ENCODE measurements at places on chromosomes 2 and 18.

- no peak for DNase-seq
These were observed 62.8 kb downstream of the NABP1 start for GRCh38 chr2:191740759-191741158.

- no peak for DNase-seq
These were observed 64.1 kb downstream of the DTNA start for GRCh38 chr18:34773961-34774766.

- DNase-seq: no peak
These were observed 28.4 kb downstream of the ACTR2 start for GRCh38 chr2:65256054-65256453.

DNA sequence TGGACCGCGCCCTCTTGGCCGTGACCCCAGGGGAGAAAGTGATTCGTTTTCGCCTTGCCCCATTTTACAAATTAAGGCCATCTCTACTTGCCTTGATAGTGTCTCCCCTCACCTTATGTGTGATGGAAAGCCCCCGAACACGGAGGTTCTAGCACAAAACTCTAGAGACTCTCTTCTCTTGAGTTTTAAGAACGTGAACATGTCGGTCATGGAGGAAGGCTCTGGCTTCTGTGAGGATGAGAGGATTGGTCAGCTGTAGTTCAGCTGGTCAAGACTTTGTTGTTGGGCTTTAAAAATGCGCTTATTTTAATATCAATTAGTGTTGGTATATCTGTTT lies 828 bp downstream of the DYNC1I2 start:
- no peak for DNase-seq

DNA sequence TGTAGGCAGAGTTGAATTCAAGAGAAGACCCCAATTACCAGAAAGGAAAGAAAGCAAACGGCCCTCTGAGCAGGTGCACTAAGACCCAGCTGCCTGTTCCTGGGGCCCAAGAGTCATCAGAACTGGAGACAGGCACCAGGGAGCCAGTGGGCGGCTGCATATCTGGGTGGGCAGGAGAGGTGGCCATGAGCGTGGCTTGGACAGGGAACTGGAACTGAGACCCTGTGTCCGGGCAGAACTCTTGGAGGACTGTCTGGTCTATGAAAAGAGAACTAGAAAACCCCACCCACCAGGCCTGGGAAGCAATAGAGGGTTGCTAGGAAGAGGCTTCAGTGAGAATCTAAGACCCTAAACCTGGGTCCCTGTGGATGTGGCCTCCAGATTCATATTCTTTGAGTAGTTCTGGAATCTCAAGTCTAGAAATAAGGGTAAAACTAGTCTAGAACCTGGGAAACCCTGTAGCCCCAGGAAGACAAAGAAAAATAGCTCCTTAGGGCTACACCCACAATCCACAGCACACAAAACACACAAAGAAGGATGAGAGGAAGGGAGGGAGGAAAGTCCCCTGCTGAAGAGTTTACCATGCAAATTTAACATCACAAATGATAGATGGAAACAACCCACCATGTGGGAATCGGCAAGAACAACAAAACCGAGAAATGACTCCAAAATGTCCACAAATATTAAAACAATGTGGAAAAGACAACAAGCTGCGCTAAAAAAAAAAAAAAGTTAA lies 147.0 kb downstream of the HDAC4 start:
- DNase-seq: no peak

GRCh38 chr2:123518367-123518766 lies 506.7 kb upstream of the CNTNAP5 start:
- DNase-seq: no peak

DNA sequence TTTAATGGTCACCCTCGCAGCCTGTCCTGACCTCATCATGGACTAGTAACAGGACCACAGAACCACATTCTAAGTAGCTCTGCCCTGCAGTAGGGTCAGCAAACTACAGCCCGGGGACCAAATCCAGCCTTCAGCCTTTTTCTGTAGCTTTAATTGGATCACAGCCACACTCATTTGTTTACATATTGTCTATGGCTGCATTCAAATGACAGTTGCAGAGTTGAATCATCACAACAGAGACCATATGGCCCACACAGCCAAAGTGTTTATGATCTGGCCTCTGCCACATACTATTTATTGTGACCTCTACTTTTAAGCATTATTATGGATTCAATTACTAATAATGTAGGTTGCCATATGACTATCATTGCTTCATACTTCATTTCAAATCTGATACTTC lies 47.7 kb downstream of the MAP3K19 start:
- DNase-seq: no peak

- DNase-seq: no peak
These were observed 6.7 kb downstream of the PPIG start for GRCh38 chr2:169590804-169591203.

DNA sequence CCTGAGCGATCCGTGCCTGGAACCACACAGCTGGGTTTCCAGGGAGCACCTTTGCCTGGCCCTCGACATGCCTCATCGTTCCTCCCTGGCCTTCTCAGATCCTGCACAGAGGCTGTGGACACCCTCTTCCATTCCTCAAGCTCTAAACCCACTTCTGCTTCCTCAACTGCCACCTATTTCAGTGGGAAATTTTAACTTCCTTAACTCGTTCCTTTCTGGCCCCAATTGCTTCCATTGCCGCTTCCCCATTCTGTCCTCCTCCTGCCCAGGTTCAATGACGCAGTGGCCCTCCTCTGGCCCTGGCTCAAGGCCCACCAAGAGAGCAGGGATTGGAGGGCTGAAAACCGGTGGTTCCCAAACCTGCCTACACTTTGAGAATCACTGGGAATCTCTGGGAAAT lies 4.8 kb upstream of the B3GNT7 start:
- no peak for DNase-seq

DNA sequence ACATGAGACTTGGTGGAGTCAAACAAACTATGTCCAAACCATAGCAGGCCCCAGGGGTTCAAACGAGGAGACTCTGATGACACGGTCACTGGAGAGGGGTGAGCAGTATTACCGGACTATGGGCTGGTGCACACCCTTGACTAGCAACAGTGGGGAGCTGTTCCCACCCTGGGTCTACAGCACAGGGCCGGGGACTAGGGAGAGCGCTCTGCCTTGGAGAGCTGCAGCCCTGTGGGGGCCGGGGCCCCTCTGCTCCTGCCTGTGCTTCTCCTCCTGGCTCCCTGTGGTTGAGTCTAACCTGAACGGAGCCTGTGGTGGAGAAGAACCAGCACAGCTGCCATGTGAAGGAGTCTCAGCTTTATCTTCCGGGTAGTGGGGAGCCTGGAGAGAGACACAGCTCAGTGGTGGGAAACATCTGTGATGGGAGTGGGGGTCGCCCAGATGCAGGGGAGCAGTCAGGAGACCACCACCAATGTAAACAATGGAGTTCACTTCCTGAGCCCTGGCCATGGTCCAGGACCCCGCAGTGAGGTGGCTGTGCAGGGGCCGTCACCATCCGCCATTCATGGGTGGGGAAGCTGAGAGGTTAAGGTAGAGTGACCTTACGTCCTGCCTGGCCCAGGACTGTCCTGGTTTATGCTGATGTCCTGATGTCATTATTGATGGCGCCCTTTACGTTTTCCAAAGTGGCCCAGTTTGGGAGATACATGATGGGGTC lies 195.7 kb upstream of the TWIST2 start:
- no peak for DNase-seq

GRCh38 chr2:193985272-193985671 lies 1671.8 kb upstream of the SLC39A10 start:
- DNase-seq: no peak

DNA sequence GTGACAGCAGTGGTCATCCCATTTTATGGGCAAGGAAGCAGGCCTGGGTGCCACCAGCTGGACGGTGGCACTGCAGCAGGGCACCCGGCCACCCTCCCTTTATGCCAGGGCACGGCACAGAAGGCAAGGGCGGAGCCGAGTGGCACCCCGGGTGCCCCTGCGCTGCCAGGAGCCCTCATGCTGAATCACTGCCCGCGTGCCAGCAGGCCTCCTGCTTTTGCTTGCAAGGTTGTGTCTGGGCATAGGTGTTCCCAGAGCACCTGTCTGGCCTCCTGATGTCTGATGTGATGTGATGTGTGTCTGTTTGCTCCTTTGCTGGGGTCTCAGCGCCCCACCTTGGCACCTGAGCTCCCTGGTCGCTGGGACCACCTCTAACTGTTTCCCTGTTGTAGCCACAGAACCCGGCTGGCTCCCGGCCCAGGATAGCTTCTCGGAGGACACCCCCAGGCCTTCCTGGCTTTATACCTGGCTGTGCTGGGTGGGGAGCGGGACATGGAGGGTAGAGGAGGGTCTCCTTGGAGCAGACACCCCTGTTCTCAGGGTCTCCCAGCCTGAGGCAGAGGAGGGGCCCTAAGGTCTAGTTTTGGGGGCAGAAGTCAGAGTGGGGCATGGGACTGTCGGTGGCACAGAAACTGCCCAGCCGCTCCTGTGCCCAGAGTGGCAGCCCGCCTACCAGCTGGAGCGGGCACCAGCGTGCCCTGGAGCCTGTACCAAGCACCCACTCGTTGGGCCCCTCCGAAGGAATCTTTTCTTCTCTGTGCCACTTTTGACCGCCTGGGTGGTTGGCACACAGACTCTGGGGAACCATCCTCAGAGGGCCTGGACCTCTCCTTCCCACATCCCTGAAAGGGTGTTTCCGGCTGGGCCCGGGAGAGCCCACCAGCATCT lies 3.6 kb downstream of the GPC1 start:
- no peak for DNase-seq

GRCh38 chr2:156810094-156810493 lies 373.9 kb downstream of the GPD2 start:
- DNase-seq: no peak

GRCh38 chr2:42941633-42942176 lies 149.3 kb upstream of the HAAO start:
- no peak for DNase-seq

DNA sequence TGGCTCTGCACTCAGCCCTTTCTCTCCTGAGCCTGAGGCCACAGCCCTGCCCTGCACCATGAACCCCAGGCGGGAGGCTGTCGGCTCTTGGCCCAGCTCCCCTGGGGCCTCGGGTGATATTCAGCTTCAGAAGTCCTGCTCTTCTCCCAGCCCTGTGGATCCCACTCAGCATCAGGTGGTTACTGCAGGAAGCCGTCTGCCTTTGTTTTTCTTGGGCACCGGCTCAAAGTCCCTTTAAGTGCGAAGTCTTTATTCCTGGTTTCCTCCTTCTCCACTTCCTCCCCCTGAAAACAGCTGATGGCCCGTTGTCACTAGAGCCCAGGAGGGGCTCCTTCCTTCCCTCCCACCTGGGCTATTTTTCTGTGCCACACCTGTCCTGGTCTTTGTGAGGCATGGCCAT lies 161.5 kb upstream of the BCL2L11 start:
- no peak for DNase-seq

DNA sequence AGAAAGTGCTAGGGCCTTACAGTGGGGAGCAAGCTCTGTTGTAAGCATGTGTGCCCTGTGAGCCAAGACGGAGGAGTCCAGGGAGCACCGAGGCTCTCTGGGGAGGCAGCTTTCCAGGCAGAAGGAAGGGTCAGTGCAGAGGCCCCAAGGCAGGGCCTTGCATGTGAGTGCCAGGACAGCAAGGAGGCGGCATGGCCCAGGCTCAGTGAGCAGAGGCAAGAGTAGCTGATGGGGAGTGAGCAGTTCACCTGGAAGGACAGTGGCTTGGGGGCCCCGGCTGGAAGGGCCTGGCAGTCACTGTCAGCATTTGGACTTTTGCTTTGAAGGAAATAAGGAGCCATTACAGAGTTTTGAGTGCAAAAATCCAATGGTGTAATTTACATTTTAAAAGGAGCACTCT lies 223.8 kb upstream of the RAB12 start:
- DNase-seq: no peak

- DNase-seq: no peak
These were observed 15.5 kb downstream of the HEATR5B start for GRCh38 chr2:37068686-37069085.

DNA sequence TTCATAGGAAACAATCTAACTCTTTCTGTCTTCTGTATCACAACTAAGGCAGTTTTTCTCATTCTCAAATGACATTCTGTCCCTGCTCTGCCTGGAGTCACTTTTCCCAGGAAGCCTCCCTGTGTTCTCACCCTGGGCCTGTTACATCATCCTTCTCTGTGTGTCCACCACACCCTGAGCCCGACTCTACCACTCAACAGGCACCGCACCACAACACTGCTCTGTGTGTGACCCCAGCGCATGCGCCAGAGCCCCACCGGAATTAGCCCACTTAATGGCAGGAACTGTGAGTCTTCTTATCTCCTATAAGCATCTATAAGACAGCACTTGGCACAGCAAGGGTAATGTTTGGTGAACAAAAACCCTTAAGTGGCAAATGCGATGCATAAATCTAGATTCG lies 32.3 kb downstream of the TGFBRAP1 start:
- no peak for DNase-seq

DNA sequence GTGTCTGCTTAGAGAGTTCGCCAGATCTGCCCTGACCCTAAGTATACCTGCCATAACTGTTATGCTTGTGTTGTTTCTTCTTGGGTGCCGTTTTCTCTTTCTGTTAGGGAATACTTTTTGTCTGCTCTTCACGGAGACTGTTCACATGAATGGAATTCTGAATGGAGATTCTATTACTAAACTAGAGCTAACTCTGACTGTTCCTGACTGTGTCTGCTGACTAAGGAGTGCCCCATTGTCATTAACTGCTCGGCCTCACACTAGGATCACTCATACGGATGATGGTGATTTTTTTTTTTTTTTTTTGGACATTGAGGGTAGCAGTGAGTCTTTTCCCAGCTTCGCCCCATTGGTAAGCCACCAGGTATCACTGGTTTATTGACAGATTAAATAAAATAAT lies 104.8 kb upstream of the SLC8A1 start:
- no peak for DNase-seq

Data from foreskin melanocyte (primary cell).